ENCODE measurements at places on chromosomes 4 and X. TPM values are rescaled to one million over a fixed set of nuclear protein-coding genes. Genes with fewer than 3 reads are reported as not detected.

- DNase-seq: no peak
Observed at GRCh38 chrX:17403972-17404371, 29.0 kb downstream of the NHS start.

DNA sequence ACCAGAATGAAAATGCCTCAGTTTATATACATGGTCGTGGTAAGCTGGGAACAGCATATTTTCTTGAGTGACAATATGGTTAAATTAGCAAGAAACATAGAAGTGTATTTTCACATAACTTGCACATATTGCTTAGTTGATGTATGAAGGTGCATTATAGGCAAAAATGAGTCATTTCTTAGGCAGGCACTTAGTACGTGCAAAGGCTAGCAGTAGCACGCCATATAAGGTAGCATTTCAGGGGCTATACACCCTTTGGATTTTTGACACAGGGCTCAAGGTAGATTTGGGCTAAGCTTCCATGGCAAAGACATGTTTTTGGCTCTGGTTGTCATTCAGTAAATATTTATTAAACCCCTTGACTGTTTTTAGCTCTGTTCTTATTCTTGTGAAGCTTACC lies 33.1 kb downstream of the PCDH7 start:
- no peak for DNase-seq

DNA sequence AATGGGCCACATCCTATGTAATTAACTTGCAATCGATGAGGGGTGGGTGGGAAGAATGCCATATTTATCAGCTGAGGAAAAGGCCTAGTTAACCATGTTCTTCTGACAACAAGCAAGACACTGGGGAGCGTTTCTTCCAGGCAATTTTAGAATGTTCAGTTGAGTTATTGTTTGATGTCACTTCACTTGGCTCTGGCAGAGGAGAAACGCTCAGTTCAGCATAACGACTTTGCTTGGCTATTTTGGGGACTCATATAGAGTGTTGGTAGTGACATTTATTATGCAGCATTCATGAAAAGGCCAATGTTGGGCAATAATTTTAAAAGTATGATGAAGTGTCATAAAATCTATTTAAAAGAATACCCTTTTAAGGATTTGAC lies 648 bp downstream of the SYNPO2 start:
- no peak for DNase-seq

GRCh38 chr4:128358231-128358912 lies 70.8 kb upstream of the PGRMC2 start:
- no peak for DNase-seq

GRCh38 chr4:140738139-140738538 lies 18.0 kb downstream of the TBC1D9 start:
- no peak for DNase-seq

- DNase-seq: no peak
Observed at GRCh38 chr4:159290321-159291030, 187.6 kb downstream of the RAPGEF2 start.

DNA sequence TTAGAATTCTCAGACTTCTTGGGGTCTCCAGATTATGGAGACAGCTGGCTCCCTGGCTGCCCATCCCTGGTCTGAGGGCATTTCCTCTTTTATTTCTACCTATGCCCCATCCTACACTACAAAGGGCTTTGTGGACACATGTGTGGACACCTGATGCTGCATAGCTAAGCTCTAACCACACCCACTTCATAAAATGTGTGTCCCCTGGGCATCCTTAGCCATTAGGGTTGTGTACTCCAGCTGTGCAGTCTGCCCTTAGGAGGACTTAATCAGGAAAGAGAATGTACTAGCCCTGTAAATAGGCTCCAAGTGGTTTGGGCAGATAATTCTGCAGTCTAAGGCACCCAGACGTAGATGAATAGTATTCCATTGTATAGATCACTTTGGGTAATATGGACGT lies 47.0 kb downstream of the COQ2 start:
- no peak for DNase-seq

- DNase-seq: no peak
Observed at GRCh38 chr4:15935504-15936402, 2.8 kb downstream of the FGFBP1 start.

DNA sequence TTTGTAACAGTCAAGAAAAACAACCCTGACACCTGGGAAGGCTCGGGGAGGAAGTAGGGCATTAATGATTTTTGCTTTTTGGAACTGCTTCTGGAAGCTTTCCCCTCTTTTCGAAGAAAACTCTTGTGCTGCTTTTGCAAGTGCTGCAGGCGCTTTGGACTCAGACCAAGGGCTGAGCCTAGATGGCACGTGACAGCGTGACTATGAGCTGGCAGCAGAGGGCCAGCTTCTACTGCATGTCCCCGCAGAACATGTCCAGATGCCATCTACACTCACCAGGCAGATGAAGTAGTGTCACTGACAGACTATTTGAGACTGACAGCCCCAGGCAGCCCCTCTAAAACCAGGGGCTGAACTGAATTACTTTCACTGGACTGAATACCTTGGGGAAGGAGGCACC lies 6.2 kb downstream of the NR0B1 start:
- DNase-seq: no peak

GRCh38 chr4:79163981-79164490 lies 161.8 kb downstream of the NAA11 start:
- DNase-seq: no peak

DNA sequence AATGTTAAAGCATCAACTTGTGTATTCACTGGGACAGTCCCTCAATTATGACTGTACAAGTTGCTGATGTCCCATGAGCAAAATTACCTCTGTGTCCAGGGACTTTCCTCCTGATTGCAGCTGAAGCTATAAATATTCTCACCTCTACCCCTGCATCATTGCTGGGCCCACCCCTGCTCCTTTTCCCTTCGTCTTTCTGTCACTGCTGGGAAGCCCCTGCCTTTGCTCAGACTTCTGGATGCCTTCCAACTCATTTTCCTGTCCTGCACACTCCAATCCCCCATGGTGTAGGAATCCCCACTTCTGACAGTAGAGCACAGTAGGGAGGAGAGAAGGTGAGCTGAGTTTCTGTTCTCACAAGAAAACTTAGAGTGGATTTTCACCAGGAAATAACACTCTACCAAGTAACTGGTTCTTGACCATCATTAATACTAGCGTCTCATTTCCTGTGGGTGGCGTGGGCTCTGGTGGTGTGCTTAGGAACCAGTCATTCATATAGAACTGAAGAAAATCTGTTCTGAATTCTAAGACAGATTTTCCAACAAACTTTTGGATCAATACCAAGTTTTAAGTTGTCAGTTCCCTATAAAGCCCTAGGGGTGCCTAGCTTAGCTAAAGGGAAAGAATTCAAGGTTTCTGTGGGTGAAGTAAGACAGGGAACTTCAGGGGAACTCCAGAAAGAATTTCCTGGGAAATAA lies 136.2 kb upstream of the MED14 start:
- no peak for DNase-seq

DNA sequence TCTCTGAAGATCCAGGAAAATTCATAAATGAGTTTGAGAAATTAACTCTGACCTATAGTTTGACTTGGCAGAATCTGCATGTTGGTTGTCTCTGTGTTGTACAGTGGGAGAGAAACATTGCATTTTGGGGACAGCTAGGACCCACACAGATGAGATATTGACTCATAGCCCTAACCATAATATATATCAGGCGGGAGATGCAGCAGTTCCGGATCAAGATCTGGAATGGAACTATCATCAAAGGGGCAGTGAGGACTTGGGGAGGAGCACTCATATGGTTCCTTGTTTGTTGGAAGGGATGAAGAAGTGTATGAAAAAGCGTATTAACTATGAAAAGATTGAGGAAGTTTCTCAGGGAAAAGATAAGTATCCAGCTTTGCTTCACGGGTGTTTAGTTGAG lies 14.0 kb downstream of the CXCL2 start:
- no peak for DNase-seq

GRCh38 chrX:150692831-150693724 lies at the start of gene MTMR1:
TSS of gene MTMR1 (plus strand) at chrX:150693396. CDS start at chrX:150693531, 135 bp downstream.
- no peak for DNase-seq

DNA sequence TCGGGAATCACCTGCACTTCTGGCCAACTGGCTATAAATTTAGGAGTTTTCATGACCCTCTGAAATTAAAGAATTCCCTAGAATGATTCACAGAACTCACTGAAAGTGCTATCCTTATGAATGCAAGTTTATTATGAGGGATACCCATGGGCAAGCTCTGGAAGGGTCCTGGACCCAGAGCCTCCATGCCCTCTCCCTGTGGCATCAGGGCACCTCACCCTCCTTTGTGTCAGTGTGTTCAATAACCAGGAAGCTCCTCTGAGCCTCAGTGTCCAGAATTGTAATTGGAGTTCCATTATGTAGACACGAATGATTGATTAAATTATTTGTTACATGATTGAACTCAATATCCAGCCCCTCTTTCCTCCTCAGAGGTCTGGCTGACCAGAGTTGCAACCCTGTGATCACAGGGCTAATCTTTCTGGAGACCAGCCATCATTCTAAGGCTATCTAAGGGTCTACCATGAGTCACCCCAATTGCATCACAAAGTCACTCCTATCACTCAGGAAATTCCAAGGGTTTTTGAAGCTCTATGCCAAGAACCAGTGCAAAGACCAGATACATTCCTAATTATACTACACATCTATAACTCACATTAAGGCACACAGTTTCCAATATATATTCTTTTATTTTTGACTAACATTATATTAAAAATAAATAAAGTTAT lies 8.9 kb downstream of the ANXA3 start:
- DNase-seq: no peak

DNA sequence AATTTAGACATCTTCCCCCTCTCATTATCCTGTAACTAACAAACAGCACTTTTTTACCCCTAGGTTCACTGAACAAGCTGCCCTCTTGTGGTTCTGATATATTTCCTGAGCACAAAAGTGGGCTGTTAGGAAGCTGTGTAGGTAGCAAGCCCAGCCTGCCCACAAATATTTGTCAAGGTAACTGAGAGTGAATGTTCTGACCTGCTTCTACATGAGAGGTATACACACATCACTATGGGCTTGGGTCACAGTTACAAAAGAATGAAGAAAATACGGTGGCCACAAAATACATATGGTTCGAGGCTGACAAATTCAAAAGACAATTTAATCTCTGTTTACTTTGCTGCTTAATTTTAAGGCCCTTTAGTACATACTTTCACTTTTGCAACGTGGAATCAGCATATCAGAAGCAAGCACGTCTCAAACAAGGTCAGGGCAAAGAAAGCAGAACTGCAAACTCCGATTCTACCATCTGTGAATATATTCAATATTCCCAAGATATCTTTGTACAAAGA lies 78.7 kb downstream of the RBM47 start:
- no peak for DNase-seq

- DNase-seq: no peak
Observed at GRCh38 chr4:12644261-12644660, 839.9 kb downstream of the RAB28 start.

- DNase-seq: no peak
Observed at GRCh38 chr4:139483000-139483399, 29.1 kb downstream of the RAB33B start.

DNA sequence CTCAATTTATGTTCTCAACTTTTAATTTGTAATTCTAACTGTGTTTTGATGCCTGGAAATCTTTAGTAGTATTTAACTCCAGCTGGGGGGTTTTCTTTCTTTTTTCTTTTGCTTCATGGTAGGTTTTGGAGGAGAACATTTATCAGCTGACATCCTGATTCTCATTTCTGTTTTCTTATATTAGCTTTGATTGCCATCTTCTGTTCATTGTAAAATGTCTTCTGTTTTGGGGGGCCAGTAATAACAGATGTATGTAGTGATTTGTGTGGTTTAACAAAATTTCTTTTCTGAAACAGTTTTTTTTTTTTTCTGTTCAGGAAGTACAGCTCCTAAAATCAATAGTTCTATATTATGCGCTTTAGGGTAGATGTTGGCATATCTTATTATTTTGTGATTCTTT lies 182.2 kb downstream of the GABRB1 start:
- DNase-seq: no peak

DNA sequence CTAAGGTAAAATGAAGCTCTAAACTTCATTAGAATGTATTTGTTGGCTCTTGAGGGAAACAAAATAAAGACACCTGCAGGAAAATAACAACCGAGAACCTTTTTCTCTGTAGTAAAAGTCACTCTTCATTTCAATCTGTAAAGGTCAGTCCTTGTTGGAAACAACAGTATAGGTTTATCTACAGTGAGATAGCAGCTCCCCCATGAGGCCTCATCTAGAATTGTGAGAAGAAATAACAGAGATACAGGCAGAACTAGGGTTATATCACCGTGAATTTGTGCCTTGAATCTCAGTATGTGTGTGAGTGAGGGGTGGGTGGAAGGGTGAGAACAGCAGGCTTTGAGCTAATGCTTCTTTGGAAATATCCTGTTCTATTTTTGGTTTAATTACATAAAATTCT lies 107.8 kb upstream of the FMR1 start:
- DNase-seq: no peak

- no peak for DNase-seq
Observed at GRCh38 chr4:105453550-105454205, 20.2 kb downstream of the PPA2 start.

DNA sequence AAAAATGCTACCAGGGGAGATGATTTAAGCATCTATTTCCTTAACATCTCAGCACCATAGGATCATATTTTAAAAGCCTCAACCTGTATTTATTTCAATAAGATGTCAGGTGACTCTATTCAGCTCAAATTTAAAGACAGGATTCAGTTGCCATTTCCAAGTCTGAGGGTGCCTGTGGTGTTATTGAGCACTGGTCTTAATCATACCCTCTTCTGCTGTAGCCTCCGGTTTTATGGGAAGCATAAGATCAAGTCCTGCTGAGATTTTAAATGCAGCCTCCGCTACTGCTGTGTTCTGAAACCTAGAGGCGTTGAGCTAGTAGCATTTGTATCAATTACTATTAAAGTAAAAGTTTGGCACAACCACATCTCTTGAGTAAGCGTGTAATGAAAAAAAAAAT lies 185.7 kb upstream of the NWD2 start:
- DNase-seq: no peak

DNA sequence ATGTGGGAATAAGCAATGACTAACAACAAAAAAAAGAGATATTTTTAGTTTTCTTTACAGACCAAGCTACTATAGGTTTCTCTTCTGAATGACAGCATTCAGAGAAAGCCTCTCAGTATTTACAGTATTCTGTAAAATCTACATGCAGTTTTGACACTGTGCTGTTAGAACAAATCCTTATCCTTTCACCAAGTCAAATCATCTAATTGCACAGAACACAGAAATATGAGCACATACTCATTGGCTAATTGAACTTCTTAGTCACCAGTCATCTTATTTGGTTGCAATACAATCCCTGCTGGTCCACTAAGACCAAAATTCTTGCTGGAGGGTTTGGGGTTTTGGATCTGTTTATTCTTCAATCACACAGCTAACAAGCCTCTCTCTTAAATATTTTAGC lies 5.7 kb downstream of the ACOT9 start:
- no peak for DNase-seq

- no peak for DNase-seq
Observed at GRCh38 chrX:128518508-128518907, 466.3 kb upstream of the ACTRT1 start.

The PTTG2 gene
- not detected for total RNA-seq

The MAPK10 gene
- 38.9 TPM for total RNA-seq

The MAP7D3 gene
- total RNA-seq: 30.0 TPM

The MSX1 gene
- total RNA-seq: 38.9 TPM

The KLHL13 gene
- total RNA-seq: 2.5 TPM

The DMRTC1B gene
- not detected for total RNA-seq

The KCND1 gene
- 1.3 TPM for total RNA-seq

The RNF212 gene
- 4.2 TPM for total RNA-seq

The REPS2 gene
- 6.1 TPM for total RNA-seq

The PSAPL1 gene
- not detected for total RNA-seq

The BTC gene
- total RNA-seq: 1.3 TPM

The SLAIN2 gene
- 116 TPM for total RNA-seq

The TMEM144 gene
- 7.9 TPM for total RNA-seq

The UTP14A gene
- total RNA-seq: 22.5 TPM

All from mesenteric fat pad (tissue), 1 donor.